ENCODE measurements at places on chromosomes 13 and 19.

DNA sequence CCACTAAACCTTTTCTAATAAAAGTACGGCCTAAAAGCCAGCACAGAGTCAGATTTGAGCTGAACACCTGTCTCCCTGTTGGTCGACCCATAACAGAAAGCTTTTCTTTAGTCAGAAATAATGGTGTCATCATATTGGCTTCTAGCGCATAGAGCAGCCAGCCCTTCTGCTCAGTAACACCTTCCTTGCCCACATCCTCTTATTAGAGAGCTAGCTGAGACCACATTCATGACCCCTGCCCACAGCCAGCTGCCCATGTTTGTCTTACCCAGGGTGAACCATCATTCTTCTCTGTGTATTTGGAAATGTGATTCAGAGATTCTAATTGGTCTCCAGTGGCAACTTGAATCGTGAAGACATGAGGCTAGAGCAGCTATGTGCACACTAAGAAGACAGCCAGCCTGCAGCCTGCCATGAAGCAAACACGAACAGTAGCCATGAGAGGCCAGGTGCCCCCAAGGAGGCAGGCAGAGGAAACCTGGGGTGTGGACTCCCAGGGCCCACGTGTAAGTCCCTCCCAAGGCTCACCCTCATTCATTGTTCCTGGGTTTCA, 82.3 kb upstream of the PDCD5 start:
- no peak for DNase-seq

DNA sequence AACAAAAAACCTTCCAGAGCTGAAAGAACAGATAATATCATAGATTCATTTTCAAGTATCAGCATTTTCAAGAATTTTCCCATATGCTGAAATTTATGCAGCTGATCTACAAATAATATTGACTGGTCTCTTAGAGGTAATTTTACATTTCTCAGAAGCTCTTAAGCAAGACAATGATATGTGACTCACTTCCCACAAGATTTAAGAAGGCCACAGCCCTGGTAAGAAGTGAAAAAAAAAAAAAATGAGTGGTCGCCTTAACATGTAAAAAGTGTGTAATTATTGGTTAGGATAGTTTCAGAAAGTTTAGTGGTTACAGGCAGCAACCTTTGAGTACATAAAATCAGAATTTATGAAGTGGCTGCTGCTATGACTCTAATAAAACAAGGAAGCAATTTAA, 54.5 kb downstream of the NUFIP1 start:
- no peak for DNase-seq

GRCh38 chr19:9883231-9883758, 48.2 kb downstream of the PIN1 start:
- DNase-seq: peak; percentile 65

DNA sequence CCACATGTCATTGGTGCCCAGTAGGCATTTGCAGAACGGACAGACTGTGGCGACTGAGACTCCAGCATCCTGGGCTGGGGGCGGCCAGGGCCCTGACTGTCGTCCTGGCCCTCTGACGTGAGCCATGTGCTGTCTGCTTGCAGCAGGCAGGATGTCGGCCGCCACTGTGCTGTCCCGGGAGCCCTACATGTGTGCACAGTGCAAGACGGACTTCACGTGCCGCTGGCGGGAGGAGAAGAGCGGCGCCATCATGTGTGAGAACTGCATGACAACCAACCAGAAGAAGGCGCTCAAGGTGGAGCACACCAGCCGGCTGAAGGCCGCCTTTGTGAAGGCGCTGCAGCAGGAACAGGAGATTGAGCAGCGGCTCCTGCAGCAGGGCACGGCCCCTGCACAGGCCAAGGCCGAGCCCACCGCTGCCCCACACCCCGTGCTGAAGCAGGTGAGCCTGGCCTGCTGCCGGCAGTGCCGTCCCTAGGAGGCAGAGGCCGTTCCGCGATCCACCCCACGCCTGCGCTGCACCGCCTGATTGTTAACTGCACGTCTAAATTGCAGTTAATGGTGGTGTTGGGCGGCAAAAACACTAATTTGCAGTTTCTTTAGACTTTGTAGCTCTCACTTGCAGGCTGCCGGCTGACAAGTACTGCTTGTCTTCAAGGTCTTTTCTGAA, 14.2 kb downstream of the TSSK6 start:
- DNase-seq: peak; percentile 72

- DNase-seq: no peak
These were observed 8.6 kb upstream of the MKNK2 start for GRCh38 chr19:2059422-2060201.

GRCh38 chr13:106681997-106682396, 114.1 kb upstream of the ARGLU1 start:
- DNase-seq: no peak
